MM.1S (cell line): ENCODE measurements at places on chromosomes 7 and 10.

GRCh38 chr10:73953665-73954064 lies 42.7 kb downstream of the PLAU start:
- DNase-seq = no peak

- no peak for DNase-seq
Observed at GRCh38 chr10:121835376-121835775, 92.5 kb downstream of the ATE1 start.

GRCh38 chr10:62250594-62251198 lies 17.9 kb downstream of the RTKN2 start:
- DNase-seq = no peak

DNA sequence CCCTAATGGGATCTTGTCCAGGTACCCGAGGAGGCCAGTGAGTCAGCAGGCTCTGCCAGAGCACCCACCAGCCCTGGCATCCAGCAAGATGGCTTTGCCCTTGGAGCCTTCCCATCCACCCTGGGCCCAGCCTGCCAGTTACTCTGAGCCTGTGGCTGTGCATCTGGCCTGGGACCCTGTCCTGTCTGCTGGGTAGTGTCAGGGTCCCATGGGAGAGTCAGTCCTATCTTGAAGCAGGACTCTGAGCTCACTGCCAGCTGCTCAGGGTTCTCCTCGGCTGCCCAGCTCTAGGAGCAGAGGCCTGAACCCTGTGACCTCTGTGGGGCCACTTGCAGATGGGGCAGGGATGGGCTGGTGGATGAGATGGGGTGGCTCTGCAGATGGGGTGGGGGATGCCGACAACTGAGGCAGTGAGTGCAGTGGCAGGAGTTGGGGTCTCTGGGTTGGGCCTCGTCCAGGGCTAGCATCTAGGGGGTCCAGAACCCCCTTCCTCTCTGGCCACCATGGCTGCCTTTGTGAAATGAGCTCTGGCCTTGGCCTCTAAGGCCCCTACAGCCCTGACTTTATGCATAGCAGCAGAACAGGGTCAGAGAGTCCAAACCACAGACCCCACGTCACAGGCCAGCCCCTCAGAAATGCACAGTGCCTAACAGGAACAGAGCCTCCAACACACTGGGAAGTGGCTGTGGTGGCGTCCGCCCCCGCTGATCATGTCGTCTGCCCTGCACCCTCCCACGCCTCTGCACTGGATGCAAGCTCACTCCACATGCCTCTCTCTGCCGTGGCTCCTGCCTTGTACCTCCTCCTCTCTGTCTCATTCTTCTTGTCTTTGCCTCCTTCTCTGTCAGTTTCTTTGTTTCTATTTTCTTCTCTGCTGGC lies 88.1 kb upstream of the RET start:
- DNase-seq = no peak

GRCh38 chr7:151251328-151251688 lies 2.8 kb upstream of the SMARCD3 start:
- DNase-seq = no peak

DNA sequence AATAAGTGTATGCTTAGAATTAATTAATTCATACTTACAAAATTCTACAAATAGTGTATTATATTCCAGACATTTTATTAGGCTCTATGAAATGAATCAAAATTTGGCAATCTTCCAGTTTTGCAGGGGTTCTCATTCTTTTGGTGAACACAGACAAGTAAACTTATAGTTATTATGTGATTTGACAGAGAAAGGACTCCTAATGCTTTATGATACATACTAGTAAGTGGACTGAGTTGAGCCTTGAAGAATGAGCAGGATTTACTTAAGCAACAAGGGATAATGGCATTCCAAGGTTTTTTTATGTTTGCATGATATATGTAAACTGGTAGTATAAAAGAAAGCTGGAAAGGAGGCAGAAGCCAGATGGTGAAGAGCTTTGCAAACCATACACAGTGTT lies 145.7 kb upstream of the FERD3L start:
- no peak for DNase-seq

- no peak for DNase-seq
Observed at GRCh38 chr7:5495581-5496375, 72.1 kb upstream of the TNRC18 start.

DNA sequence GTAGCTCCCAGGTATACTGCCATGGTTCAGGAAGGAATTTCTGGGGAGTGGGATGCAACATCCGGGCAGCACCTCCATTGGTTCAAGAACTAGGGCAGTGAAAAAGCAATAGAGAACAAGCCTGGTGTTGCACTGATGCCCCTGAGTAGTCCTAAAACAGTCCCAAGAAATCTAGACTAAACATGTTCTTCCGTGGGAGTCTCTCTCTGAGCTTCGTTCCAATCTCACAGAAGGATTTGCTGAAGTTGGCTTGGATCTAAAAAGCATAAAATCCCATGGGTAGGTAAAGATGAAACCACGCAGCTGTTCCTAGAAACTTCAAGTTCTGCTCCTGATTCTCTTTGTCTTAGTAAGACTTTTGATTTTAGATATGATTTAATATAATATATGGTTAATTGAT lies 154.5 kb downstream of the PLXDC2 start:
- DNase-seq = no peak

GRCh38 chr10:91389636-91390512 lies 20.3 kb upstream of the HECTD2 start:
- peak; percentile 86 for DNase-seq

DNA sequence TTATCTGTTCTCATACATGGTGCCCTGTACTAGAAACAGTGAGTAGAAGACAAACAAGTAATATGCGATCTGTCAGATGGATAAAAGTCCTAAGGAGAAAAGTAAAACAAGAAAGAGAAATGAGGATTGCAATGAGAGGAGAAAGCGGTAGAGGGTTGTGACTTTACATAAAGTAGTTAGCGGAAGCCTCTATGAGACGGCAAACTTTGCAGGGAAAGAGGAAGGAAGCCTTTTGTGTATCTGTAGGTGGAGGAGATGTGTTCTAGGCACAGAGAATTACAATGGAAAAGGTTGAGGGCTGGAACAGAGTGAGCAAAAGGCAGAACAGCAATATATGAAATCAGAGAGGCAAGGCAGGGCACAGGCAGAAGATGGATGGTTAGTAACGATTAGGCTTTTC lies 150.4 kb upstream of the SEMA3E start:
- DNase-seq = no peak

DNA sequence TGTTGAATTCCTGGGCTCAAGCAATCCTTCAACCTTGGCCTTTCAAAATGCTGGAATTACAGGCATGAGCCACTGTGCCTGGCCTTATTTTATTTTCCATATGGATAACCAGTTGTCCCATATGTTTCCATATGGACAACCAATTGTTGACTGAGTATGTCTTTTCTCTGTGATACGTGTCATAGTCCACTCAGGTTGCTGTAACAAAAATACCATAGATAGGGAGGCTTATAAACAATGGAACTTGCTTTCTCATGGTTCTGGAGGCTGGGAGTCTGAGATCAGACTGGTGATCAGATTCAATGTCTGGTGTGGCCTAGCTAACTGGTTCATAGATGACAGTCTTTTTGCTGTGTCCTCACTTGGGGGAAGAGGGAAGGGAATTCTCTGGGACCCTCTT lies 19.4 kb downstream of the AHCYL2 start:
- DNase-seq = no peak

DNA sequence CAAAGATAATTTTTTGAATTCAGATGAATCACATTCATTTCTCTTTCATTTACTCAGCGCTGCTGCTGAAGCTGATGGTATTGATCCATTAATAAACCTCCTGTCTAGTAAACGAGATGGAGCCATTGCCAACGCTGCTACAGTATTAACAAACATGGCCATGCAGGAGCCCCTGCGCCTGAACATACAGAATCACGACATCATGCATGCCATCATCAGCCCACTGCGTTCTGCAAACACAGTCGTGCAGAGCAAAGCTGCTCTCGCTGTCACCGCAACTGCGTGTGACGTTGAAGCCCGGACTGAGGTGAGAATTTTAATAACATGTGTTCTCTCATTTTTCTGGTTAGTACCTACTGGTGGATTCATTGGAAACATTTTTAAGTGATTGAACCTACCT lies 70.2 kb downstream of the ARMC3 start:
- no peak for DNase-seq

DNA sequence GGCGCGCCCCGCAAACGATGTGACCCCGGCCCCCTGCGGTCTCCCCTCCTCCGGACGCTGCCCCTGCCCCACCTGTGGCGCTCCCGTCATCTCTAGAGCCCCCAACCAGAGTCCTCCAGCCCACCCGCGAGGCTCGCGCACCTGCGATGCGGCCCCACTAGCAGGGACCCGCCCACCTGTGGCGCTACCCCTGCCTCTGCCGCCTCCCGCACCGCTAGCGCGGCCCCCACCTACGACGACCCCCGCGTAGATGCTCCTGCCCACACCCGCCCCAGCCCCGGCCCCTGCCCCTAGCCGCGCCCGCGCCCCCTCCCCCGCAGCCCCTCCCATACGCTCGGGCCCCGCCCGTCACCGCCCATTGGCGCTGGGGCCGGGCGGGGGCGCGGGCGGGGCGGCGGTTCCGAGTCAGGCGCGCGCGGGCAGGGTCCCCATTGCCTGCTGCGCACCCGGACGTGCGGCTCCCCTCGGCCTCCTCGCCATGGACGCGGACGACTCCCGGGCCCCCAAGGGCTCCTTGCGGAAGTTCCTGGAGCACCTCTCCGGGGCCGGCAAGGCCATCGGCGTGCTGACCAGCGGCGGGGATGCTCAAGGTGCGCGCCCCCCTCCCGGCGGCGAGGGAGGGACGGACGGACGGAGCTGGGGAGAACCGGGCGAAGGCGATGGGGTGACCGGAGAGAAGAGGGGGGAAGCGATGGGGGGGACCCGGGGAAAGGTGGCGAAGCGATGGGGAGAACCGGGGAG lies at the start of gene PFKP:
Gene PFKP (plus strand): TSS at position 431 of the 741 bp plus-strand sequence. CDS start 48 bp downstream, at position 479.
- DNase-seq = no peak

DNA sequence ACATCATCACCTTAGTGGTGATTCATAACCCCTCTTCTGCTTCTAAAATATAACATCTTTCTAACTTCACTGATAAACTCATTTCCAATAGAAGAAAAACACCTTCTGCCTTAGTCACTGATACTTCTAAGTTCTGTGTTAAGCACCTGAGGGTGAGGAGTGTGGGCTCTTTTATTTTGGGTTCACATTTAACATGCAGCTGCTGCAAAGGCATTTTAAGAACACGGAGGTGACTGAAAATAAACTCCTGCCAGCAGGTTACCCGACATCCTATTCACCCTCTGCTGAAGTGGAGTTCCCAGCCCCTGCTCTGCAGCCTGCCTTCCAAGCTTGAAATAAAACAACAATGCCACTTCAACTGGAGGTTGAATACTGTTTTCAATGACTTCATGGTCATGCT lies 202.9 kb upstream of the PLXNA4 start:
- DNase-seq = no peak

GRCh38 chr7:131947661-131948060 lies 391.2 kb upstream of the PODXL start:
- no peak for DNase-seq

DNA sequence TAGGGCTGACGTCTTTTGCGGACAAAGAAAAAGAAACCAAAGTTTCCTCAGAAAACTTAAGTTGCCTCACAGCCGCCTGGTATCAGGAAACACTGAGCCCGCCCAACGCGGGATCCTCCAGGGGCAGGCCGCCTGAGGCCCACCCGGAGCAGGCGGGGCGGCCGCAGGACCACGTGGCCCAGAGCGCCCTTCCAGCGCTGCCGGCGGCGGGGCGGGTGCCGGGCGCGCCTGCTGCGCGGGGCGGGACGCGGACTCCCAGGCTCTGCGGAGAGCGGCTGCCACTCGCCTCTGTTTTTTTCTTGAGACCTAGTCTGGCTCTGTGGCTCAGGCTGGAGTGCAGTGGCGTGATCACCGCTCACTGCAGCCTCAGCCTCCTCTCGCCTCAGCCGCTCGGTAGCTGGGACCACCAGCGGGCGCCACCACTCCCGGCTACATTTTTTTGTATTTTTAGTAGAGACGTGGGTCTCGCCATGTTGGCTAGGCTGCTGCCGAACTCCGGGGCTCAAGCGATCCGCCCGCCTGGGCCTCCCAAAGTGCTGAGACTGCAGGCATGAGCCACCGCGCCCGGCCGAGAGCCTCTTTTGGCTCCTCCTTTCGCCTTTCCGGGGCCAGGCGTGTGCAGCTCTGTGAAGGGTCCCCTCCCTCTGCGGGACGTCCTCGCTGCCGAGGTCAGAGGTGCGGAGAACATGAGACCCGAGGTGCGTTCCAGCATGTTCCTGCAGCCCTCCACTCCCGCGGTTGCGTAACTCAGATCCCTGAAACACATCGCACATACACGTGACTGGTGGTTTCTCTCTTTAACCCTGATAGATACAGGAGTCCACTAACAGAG lies 11.6 kb upstream of the HNRNPF start:
- DNase-seq = peak; percentile 91

GRCh38 chr10:78335691-78336401 lies 302.2 kb downstream of the RPS24 start:
- no peak for DNase-seq

- no peak for DNase-seq
Observed at GRCh38 chr10:13808556-13809391, 222.0 kb downstream of the PRPF18 start.

GRCh38 chr7:119175911-119176627 lies 951.6 kb downstream of the ANKRD7 start:
- peak; percentile 84 for DNase-seq

DNA sequence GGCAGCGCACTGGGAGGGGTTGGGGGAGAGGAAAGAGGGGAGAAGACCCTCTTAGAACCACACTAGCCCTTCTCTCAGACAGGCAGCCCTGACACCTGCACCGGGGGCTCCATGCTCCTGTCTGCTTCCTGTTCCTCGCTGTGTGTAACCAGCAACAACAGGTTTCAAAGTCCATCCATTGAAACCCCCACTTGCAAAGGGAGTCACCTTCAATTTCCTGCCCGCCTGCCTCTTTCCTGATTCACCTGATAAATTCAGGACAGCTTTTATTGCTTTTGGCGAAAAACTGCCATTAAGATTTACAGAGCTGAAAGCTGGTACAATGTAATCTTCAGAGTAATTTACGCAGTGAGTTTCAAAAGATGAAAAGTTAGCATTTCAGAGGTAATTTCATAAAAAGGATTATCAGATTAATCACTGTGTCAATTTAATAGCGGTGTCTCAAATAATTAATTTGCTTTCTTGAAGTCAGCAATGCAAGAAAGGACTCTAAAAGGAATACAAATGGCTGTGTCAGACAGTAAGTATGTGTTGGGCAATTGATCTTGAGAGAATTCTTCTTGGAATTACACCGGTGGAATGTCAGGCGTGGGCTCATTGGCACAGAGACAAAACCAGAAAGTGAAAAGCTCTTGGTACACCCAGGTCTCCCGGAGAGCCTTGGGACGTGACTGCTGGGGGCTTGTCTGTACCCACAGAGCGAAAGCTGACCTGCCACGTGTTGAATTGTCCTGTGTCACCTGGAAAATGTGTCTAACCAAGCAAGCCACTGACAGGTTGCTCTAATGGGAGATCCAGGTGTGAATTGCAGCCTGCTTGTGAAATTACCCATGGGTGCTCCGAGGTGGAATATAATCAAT lies 60.7 kb downstream of the TMEM209 start:
- no peak for DNase-seq
